ENCODE measurements at places on chromosomes 3 and 15. TPM values are rescaled to one million over a fixed set of nuclear protein-coding genes. Genes with fewer than 3 reads are reported as not detected.

GRCh38 chr15:48774484-48774883 lies 36.4 kb downstream of the CEP152 start:
- DNase-seq = no peak

DNA sequence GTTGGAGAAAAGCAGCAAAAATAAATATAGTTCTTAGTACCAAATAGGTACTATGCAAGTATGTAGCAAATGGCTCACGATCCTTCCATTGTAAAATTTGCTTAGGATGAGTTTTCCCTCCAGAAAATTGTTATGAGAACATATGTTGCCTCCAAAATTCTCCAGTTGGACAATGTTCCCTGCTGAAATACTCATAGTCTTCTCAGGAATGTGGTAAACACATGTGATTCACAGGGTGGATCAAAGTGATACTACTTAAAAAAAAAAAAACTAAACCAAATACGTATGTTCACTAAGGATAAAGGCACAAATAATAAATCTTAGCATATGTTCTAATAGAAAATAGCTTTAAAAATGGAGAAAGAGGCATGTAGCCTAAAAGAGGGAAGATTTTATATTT lies 84.3 kb upstream of the ZNF385D start:
- DNase-seq = no peak

GRCh38 chr3:147391781-147392624 lies 14.3 kb downstream of the ZIC4 start:
- DNase-seq = no peak

RLBP1 gene
- not detected for polyA plus RNA-seq

GNB4 gene
- 33.9 TPM for polyA plus RNA-seq

ZMYND10 gene
- polyA plus RNA-seq = 3.6 TPM

Data from right renal pelvis (tissue), 4 donors.